ENCODE measurements at places on chromosomes 3 and 15.

- DNase-seq: no peak
Observed at GRCh38 chr3:141236361-141236760, 4.7 kb downstream of the PXYLP1 start.

- peak; percentile 32 for DNase-seq
Observed at GRCh38 chr3:119588112-119588511, 8.8 kb downstream of the ADPRH start.

DNA sequence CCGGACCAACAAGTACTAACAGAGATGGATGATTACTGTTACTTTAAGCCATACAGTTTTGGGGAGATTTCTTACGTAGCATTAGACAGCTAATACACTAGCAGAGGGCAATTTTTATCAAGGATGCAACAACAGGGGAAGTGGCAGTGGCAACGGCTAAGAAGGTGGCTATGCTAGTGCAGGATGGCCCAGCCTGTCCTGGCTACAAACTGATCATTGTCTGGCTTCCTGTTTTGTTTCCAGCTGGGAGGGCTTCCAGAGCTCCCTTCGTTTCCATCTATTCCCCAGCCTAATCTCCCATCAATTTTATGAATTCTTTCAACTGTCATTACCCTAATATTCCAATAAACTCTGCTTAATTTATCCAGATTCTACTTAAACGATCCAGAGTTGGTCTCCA is 16.0 kb upstream of the PLA2G4F start:
- DNase-seq: no peak

DNA sequence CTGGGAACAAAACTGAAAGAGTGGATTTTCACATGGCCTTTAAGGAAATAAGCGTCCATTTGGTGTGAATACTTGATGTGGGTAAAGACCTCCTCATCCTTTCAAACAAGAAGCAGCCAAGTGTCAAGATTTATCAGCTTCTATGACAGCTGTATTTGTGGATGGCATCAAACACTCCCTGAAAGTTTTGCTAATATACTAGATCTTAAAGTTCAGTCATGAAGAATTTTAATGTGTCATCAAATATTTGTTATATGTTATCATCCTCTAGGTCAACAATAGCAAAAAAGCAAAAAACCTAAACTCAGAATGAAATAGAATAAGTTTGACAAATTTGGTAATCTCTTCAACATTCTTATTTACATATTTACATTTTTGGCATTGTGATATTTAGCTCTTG is 29.1 kb upstream of the LYSMD4 start:
- DNase-seq: no peak

DNA sequence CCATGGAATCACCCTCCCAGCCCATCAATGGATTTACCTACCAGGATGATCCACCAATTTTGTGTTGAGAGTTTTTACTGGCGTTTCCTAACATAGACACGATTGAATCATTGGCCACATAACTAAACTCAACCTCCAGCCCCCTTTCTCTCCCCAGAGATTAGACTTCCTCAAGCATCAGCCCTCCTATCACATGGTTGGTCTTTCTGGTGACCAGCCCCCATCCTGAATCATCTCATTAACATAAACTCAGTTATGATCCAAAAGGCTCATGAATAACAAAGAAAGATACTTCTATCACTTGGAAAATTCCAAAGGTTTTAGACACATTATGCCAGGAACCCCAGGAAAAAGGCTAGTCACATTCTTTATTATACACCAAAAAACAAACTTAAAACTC is 21.2 kb downstream of the PRKAR2A start:
- no peak for DNase-seq

GRCh38 chr15:101198800-101199199 is 53.0 kb downstream of the CHSY1 start:
- peak; percentile 14 for DNase-seq

DNA sequence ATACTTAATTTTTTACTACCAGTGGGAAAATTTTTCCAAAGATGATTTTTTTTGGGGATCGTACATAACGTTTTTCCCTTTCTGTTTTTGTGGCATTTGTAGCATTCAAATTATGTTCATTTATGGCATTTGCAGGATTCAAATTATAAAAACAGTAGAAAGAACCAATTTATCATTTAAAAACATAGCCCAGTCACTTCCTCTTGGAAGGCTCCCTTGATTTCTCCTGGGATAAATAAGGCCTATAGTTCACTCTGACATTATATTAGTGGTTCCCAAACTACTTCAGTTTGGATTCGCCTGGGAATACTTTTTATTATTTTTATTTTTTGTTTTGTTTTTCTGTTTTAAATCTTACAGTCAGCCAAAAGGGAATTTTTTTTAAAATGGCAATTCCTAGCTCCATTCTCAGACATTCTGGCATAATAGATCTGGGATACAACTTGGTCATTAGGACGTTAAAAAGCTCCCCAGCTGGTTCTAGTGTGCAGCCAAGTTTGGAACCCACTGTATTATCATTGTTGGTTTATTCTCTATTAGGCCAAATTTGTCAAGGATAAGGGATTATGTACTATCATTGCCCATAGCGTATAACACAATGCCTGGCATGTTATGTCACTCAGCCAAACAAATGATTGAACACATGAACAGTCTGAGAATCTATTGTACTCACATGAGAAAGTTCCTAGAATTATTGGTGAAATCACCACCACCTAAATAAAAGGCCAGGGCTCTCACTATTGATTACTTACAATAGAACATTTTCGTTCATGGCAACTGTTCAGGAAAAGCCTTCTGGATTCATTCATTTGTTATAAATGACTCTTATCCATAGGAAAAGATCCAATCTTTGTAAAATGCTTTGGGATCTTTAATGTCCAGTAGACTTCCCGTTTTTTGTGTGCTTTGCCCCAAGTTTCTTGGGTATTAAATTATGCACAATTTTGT is 28.9 kb downstream of the RARB start:
- DNase-seq: no peak

All from NAMALWA (cell line).